ENCODE measurements at places on chromosomes 11 and 22.

DNA sequence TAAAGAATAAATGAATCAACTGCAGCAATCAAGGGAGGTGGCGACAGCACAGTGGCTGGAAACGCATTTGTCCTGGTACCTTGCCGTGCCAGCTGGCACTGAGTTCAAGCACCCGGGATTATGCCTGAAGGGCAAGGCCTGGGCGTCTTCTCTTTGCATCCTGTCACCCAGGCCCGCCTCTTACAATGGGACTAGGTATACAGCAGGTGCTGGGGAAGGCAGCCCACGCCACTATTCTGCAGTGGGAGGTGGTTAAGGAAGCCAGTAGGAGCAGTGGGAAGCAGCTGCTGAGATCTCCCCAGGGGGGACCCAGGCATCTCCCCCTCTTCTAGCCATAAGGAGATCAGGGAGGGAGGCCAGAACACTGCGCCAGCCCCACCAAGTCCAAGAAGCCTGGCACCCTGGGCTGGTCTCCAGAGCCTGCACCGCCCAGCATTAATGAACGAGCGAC is 15.3 kb upstream of the BAIAP2L2 start:
- DNase-seq, result no peak

- no peak for DNase-seq
Observed at GRCh38 chr11:134155946-134156865, 67.6 kb downstream of the NCAPD3 start.

- DNase-seq, result peak; percentile 72
Observed at GRCh38 chr11:61700212-61700611, 20.0 kb downstream of the DAGLA start.

GRCh38 chr11:8219257-8220021 is 44.2 kb downstream of the LMO1 start:
- peak; percentile 36 for DNase-seq

GRCh38 chr11:2589538-2589934 is 110.3 kb downstream of the KCNQ1OT1 start:
- DNase-seq, result no peak

DNA sequence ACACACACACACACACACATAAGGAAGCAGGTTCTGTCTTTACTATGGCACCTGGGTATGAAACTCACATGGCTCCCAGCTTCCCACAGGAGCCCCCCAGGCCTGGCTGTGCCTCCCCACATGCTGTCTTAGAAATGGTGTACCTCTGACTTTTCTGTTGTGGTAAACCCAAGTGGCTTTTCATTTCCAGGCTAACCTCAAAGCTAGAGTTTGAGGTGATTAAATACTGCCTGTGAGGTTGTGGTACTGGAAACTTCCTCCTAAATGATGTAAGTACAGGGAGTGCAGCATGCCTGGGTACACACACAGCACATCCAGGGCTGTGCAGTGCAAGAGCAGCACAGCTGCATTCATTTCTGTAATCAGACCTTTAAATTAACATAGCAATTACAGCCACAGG is 34.4 kb downstream of the ME3 start:
- no peak for DNase-seq

- peak; percentile 75 for DNase-seq
Observed at GRCh38 chr11:107928767-107929507, 689 bp downstream of the RAB39A start.

GRCh38 chr22:40187389-40187788 is 9.7 kb downstream of the TNRC6B start:
- no peak for DNase-seq

DNA sequence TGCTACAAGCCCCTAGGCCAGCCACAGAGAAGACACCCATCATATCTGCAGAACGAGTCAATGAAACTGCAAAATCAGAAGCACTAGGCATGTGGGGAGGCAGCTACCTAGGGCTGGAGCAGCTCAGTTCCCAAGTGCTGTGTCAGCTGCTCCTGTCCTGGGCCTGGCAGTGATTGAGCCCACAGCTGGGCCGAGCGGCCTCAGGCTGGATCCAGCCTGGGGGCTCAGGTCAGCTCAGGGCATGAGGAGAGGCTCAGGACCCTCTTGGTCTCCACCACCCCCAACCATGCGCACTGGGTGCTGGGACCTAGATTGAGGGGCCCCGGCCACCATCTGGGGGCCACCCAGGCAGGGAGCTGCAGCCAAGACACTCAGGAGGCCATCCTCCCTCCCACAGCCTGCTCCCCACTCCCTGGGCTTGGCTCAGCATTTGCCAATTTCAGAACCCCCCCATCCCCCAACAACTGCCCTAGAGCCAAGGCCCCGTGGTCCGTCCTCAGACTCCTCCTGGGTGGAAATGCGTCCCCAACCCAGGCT is 2.4 kb upstream of the TNNT3 start:
- DNase-seq, result peak; percentile 29

GRCh38 chr11:75841739-75842138 is 26.7 kb downstream of the UVRAG start:
- DNase-seq, result no peak

DNA sequence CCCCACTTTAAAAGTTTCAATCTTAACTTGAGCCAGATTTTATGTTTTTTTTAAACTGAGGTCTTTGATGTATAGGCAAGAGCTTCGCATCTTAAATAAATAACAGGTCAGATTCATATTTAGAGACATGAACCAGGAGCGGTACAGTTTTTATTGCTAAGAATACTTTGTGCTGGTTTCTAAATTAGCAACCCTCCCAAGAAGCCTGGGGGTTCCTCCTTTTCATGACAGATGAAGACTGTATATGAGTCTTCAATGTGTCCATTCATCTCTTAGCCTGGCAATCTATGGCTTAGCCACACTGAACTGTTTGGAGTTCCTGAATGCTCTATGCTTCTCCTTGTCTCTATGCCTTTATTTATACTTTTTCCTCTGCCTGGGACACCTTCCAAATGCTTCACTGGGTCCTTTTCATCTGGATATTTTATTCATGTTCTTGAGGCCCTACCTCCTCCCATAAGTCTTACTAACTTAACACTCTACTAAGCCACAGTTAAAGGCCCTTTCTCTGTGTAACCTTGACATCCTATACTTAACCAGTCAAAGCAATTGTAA is 338.6 kb downstream of the INSC start:
- no peak for DNase-seq

GRCh38 chr11:103800406-103801114 is 235.9 kb upstream of the DDI1 start:
- DNase-seq, result no peak

Data from inflammatory macrophage (primary cell).